Smooth muscle cell of bladder (primary cell): ENCODE measurements at places on chromosomes 12 and 14. TPM values are rescaled to one million over a fixed set of nuclear protein-coding genes. Genes with fewer than 3 reads are reported as not detected.

Gene OLR1
- 0.92 and 3.1 TPM in 2 replicates for total RNA-seq

Gene CDKN1B
- total RNA-seq, result 29.0 and 32.5 TPM in 2 replicates

Gene CBLN3
- total RNA-seq, result 3.3 and 3.4 TPM in 2 replicates

Gene SIX1
- total RNA-seq, result 1.8 and 2.8 TPM in 2 replicates
